Left hindlimb (tissue), 1 donor: ENCODE measurements at places on chromosomes 6 and 20.

DNA sequence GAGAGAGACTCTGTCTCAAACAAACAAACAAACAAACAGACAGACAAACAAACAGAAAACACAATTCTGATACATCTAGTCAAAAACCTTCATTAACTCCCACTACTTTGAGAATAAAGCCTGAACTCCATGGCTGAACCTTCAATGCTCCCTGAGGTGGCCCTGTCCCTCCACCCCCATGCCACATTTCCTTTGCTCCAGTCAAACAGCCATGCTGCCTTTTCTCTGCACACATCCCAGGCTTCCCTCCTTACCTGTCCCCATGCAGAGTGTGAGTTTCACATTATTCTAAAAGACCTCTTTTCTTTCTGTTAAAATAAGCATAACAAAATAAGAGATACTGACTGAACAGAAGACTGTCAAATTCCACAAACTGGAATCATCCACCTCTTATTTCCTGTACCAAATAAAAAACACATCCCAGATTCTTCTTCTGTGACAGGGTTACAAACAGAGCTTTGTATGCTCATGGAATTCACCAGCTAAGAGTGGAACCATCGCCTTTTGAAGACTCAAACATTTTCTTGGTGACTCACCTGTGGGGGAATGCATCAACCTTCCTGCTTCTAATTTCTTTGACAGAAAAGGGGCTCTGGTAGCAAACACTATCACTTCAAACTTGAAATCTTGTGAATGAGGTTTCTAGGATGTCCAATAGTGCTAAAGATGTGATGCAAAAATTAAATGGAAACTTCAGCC lies 71.0 kb upstream of the SLC22A16 start:
- no peak for DNase-seq

- DNase-seq = no peak
Measured at GRCh38 chr6:23413327-23414050, 712.5 kb upstream of the NRSN1 start.

DNA sequence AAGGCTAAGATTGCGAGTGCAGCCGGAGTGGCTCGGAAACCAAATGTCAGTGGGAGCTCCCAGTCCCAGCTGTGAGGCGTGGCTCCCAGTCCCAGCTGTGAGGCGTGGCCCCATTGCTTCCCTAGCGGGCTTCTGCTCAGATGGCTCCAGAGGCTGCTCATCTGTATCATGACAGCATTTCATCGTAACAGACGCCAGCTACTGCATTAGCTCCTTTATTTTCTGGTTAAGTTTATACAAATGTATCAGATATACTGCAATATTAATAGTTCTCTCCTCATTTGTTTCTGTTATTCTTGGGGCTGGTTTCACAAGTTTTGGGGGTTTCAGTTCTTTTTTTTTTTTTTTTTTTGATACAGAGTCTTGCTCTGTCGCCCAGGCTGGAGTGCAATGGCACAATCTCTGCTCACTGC lies 34.7 kb upstream of the TBXT start:
- DNase-seq = no peak

DNA sequence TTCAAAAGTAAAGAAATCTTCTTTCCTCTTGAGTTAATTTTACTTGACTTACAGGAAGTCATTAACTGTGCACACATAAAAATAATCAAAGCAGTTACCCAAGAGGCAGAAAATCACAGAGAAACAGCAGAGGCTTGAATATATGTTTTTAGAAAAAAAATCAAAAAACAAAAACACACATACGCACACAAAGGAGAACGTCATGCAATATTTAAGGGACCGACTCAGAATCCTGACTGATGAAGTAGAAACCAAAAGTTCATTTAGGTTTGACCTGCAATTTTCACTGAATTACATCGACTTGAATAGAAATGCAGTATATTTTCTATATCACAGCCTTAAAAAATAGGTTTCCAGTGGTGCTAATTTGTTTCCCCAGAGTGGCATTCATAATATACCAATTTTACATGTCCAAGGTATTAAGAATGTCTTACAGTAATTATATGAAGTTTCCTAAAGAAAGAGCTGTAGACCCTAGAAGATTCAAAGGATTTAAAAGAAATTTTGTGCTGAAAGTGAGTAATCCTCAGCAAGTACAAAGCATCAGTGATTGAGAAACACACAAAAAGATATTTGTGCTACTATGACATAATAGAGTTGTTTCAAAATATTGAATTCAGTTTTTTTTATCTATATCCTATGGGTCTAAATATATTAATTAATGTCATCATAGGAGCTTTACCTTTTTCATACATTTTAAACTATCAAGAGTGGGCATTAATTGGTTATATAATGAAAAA lies 358.5 kb upstream of the RUNX2 start:
- no peak for DNase-seq

DNA sequence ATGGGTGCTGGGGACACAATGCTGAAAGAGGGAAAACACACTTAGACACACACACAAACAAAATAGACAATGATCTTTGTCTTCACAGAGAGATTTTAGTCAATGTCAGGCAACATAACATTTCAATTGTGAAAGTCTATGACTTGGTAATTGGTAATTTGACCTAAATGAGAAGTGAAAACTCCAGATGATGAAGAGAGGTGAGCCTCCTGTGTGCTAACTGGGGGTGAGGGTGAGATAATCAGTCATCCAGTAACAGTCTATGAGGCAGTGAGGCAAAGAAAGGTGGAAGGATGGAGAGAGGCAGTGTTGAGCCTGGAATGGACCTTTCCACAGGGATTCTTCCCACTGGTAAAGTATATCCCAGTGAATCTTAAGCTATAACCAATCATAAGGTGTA lies 744.2 kb downstream of the MAFB start:
- DNase-seq = no peak

GRCh38 chr20:50360218-50360672 lies 149.9 kb upstream of the PTPN1 start:
- DNase-seq = no peak

GRCh38 chr6:55399351-55399750 lies 72.1 kb downstream of the GFRAL start:
- no peak for DNase-seq

- no peak for DNase-seq
Measured at GRCh38 chr6:33933101-33933500, 129.3 kb upstream of the MLN start.

- DNase-seq = peak; percentile 39
Measured at GRCh38 chr6:28208111-28208659, 16.9 kb upstream of the ZSCAN9 start.

DNA sequence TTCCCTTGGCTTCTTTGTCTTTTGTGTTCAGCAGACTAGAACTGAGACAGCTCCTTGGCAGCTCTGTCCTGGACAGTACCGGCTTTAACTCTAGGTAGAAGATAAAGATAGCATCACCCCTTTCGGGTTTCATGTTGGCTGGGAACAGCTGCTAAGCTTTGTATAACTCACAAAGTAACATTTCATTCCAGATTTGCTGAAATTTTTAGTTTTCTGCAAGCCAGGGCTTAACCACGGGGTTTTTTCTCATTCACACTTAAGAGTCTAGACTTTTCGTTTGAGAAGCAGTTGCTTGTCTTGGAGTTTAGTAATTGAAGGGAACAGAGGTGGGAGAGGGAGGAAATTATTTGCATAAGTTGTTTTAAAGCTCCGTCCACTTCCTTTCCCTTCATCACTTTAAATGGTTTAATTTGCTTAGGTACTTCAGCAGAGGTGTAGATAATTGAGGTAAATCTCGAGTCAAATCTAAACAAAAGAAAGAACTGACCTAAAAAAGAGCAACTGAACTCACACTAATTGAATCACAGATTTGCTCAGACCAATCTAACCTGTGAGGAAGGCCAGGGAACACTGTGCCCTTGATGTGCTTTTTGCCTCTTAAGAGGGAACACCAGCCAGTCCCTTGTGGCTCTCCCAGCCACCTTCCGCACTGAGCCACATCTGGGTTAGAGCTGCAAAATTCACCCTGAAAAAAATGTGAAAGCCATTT lies 48.3 kb downstream of the RREB1 start:
- DNase-seq = no peak

DNA sequence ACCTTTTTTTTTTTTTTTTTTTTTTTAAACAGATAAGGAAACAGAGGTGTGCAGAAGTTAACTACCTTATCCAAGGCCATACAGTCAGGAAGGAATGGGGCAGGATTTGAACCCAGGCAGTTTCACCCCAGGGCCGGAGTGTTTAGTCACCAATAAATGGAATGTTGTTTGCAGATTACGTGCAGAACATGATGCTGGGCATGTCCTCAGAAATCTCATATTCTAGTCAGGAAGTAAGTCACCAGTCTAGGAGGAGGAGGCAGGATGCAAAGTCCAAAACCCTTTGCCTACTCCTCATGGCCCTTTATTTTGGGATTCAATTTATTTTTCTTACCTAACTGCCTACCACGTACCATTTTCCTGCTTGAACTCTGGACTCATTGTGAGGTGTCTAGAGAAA lies 57.1 kb upstream of the LRRC1 start:
- DNase-seq = no peak

DNA sequence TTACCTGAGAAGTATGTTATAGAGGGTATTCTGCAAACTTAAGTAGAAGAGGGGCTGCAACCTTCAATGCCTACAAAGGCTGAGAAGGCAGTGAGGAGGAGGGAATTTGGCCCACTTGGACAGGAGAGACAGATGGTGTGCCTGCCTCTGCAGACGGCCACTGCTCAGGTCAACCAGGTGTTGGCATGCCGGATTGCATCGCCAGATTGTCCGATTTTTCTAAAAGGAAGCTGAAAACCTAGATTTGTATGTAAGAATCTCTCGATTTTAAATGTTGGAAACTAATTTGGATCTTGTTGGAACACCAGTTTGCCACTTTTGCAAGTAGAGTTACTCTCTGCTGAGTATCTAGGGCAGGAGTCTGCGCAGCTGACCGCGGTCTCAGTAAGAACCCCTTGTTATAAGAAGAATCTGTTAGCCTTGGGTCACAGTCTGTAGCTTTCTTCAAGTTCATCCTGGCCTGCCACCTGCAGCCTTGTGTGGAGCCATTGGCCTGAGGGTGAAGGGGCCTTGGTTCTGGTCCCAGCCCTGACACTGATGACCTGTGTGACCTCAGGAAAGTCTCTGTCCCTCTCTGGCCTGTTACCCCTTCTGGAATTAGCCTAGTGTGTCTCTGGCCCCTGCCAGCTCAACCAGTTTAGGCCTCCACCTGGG lies 54.4 kb downstream of the TGM2 start:
- DNase-seq = no peak

DNA sequence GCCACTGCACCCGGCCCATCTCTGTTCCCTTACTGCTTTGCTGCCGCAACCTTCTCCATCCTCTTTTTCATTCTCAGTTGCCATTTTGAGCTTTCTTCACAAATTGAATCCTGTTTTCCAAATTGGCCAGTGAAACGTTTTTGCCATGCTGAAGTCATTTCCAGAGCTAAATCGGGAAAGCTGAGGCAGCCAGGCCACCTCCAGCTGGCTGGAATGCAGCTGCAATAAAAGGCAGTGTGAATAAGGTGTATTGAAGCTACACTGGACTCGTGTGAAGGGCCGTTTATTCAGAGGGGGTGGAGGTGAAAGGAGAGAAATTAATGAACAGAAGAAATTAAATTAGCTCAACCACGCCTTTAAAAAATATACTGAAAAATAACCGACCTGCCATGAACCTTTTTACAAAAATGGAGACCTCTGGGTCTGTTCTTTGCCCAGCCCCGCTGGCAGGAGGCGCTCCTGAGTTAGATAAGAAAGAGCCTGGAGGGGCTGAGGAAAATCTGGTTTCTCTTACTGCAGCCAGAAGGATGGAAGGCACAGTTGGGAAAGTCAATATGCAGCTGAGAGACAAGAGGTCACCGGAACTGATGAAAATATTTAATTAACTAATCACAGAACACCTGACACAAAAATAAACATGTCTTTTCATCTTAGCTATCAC lies 283.9 kb downstream of the FOXC1 start:
- DNase-seq = no peak

- no peak for DNase-seq
Measured at GRCh38 chr20:51531141-51531710, 11.3 kb downstream of the NFATC2 start.

DNA sequence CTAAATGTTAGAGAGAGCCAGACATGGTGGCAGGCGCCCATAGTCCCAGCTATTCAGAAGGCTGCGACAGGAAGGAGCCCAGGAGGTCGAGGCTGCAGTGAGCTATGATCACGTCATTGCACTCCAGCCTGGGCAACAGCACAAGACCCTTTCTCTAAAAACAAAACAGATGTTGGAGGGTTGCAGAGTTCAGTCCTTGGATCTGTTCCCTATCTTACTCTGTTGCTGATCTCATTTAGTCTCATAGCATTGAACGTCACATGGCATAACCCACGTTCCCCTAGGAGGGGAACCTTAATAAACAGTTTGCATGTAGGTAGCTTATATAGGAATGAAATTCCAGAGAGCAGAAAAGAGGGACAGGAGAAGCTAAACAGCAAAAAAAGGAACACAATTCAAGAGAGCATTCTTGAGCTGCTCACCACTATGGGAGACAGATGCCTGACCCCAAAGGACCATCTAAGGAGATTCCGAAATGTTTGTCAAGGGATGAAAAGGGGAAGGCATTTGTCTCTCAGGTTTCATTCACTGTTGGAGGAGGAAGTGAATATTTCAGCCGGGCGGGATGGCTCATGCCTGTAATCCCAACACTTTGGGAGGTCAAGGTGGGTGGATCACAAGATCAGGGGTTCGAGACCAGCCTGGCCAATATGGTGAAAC lies 54.6 kb upstream of the PIM1 start:
- DNase-seq = no peak

GRCh38 chr20:64099880-64100565 lies 7.3 kb downstream of the NPBWR2 start:
- peak; percentile 20 for DNase-seq

- no peak for DNase-seq
Measured at GRCh38 chr6:159116343-159116742, 52.9 kb upstream of the FNDC1 start.

DNA sequence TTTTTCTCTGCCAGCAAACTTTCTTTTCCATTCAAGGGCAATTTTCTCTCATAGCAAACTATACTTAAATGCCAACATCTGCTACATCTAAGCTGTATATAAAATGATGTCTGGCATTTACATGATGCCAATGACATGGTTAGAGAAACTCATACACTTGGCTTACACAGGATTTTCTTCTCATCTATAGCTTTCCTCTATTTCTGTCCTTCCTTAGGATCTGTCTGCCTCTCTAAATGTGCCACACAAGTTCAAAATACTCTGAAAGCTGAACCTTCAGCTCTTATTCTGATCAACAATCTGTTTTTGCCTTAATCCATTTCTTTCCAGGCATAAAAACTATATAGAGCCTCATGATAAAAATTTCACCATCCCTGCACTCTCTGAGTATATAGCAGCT lies 290.9 kb upstream of the RNF217 start:
- DNase-seq = no peak

DNA sequence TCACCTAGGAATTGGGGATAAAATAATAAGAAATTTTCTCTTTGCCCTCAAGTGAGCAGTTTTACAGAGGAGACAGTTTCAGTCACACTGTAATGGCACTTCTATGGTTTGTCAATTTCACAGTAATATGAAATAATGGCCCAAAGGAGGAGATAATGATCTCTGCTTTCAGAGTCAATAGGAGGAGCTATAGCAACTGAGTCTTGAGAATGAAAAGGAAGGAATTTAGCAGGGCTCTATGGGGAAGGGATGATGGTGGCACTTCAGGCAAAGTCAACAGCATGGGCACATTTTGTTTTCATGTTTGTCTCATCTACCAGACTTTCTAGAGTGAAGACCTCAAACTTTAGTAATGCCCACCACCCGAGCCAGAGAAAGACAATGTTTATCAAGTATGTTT lies 138.3 kb upstream of the HMGN3 start:
- DNase-seq = no peak

- DNase-seq = no peak
Measured at GRCh38 chr6:27260836-27261375, 13.4 kb downstream of the PRSS16 start.
